ENCODE measurements at places on chromosomes 7 and 10. TPM values are rescaled to one million over a fixed set of nuclear protein-coding genes. Genes with fewer than 3 reads are reported as not detected.

- DNase-seq: no peak
Observed at GRCh38 chr7:16697507-16698199, 51.7 kb downstream of the BZW2 start.

- DNase-seq: no peak
Observed at GRCh38 chr10:100625816-100626215, 90.1 kb downstream of the HIF1AN start.

- no peak for DNase-seq
Observed at GRCh38 chr10:22620140-22620857, 94.1 kb downstream of the PIP4K2A start.

DNA sequence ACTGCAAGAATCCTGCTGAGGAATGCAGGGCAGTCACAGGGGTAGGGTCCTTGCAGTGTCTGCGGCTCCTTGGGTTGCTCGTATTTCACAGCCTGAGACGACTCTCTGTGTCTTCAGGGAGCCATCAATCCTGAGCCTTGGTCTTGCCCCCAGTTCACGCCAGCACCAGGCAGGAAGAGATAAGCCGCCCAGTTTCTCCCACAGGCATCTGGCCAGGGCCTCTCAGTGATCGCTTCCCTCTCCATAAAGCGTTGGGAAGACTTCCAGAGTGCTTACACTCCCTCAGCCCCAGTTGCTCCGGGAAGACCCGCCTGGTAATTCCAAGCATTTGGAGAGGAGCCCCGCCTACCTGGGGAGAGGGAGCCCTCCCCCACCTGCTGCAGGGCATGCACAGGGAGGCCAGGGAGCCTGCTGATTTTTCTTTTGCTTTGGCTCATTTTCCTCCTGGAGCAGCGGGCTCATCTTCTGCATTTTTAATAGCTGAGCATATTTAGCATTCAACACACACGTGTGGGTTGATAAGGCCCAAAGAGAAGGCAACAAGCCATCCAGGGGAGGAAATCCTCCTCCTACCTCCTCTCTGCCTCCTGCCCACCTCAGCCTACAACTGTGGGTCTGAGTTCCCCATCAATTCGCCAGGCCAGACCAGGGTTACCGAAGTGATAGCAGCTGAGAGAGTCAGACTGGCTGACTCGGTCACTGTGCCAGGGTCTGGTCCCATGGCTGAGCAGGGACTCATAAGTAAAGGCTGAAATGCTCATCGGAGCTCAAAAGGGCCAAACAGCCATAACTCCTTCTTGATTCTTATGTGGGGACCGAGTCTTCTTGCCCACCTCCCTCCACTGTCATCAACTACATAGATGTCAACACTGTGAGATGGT lies 74.4 kb upstream of the EFCAB10 start:
- DNase-seq: no peak

- no peak for DNase-seq
Observed at GRCh38 chr7:74283858-74284447, 5.3 kb upstream of the CLIP2 start.

DNA sequence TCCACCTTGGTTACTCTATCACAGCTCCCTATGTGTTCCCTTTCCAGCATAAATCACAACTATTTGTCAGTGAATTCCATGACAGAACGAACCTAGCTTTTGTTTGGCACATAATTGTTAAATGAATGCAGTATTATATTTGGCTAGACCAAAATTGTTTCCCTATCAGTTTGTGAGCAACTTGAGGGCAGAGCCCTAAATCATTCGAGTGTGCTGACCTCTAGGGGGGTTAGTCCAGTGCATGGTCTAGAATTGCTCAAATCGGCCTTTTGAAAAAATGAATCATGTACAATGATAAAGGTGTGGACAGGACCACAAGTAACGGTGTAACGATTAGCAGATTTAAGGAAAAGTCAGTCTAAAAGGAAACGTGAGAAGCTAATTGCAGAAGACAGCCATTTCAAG lies 475 bp upstream of the NRBF2 start:
- DNase-seq: no peak

DNA sequence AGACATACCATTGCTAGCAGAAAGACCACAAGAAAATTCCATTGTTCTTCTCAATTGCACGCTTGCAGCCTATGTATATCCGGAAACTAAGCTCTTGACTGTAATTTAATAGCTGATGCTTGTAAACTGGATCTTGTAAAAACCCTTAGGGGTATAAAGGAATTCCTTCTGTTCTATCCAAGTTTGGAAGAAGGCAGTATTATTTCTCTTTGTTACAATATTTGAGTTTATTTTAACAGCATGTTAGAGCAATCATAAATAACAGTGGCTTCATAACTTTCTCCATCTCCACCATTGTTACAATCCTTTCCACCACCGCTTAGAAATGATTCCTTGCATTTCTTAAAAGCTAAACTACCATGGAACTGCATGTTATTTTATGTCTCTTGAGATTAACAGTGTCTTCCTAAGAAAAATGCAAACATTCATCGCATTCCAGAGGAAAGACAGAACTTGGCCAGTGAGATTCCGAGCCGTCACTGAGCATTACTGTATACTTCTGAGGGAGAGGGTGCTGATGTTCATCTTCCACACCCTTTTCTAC lies 92.5 kb downstream of the TRIL start:
- no peak for DNase-seq

GRCh38 chr10:108586424-108586823 lies 1336.9 kb downstream of the XPNPEP1 start:
- DNase-seq: no peak

GRCh38 chr10:11330383-11331045 lies 280.9 kb downstream of the USP6NL start:
- no peak for DNase-seq

DNA sequence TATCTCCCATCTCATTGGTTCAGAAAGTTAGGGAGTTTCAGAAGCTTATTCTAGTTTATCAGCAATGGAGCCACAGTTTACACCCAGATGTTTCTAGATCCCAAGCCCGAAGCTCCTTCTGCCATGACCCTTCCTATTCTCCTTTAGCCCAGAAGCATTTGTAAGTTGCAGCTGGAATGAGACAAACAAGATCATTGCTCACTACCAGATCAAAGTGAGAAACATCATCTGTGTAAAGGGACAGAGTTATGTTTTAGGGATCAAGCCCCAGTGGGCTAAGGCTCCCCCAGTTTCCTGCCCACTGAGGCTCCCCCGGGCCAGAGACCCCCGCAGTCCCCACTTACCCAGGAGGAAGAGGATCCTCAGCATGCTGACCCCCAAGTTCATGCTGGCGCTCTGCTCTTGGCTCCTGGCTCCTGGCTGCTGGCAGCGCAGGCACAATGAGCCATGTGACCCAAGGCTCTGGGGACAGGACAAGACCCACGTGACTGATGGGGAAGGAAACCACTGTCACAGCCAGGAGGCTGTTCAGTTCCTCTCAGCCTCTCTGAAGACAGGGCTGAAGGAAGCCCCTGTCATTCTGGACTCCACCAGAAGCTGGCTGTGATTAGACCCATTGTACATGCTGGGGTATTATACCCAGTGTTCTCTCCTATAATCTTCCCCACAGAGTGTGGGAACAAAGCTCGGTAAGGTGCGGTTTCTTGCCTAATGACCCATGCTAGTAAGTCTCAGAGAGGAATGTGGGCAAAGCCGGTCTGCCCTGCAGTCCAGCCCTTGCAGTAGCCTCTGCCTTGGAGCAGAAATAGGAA lies at the start of gene TMEM273:
Gene TMEM273 (minus strand): TSS at position 442 of the 812 bp plus-strand sequence. CDS start 55 bp downstream, at position 387.
- no peak for DNase-seq

GRCh38 chr10:3764626-3765112 lies 20.3 kb downstream of the KLF6 start:
- no peak for DNase-seq

DNA sequence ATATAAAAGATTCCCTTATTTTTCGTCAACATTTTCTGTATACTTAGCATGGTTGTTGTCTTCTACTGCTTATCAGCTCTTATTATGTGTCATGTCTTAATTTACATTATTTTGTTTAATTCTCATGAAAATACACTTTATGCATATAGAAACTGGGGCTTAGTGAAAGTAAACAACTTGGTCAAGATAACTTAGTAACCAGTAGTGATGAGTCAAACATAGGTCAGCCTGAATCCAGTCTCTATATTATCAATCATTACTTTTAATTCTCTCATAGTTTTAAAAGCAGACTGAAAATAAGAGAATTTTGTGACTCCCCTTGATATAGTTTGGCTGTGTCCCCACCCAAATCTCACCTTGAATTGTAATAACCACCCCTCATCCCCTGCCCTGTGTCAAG lies 119.6 kb upstream of the TPK1 start:
- DNase-seq: no peak

GRCh38 chr7:122118757-122119156 lies 25.3 kb downstream of the AASS start:
- DNase-seq: no peak

STRA8 gene
- not detected for total RNA-seq

POM121C gene
- total RNA-seq: 16.1 TPM

GIMAP8 gene
- total RNA-seq: 10.4 TPM

ANKRD26 gene
- total RNA-seq: 8.3 TPM

TMEM243 gene
- 46.9 TPM for total RNA-seq

DOCK4 gene
- total RNA-seq: 31.7 TPM

LIPK gene
- 0.66 TPM for total RNA-seq

Measured in breast epithelium (tissue), 4 donors.